ENCODE measurements at places on chromosomes 1 and 21.

- no peak for DNase-seq
These were observed 6.9 kb downstream of the TTC13 start for GRCh38 chr1:230971771-230972170.

GRCh38 chr1:99496067-99496466 is 149.8 kb upstream of the PALMD start:
- no peak for DNase-seq

GRCh38 chr21:29124645-29125044 is 5.8 kb upstream of the MAP3K7CL start:
- no peak for DNase-seq

DNA sequence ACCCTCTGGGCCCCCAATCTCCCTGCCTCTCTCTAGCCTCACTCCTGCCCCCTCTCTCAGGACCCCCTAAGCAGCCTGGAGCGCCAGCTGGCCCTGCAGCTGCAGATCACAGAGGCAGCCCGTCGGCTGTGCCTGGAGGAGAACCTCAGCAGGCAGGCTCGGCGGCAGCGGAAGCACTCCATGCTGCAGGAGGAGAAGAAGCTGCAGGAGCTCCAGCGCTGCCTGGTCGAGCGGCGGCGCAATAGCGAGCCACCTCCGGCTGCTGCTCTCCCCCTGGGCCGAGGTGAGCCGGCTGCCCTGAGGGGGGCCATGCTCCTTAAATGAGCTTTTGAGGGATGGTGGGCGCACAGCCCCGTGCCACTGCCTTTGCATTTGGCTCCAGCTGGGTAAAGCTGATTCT is 6.2 kb downstream of the INAVA start:
- DNase-seq = no peak
